NCI-H1930 (cell line): ENCODE measurements at places on chromosomes 1 and 21.

DNA sequence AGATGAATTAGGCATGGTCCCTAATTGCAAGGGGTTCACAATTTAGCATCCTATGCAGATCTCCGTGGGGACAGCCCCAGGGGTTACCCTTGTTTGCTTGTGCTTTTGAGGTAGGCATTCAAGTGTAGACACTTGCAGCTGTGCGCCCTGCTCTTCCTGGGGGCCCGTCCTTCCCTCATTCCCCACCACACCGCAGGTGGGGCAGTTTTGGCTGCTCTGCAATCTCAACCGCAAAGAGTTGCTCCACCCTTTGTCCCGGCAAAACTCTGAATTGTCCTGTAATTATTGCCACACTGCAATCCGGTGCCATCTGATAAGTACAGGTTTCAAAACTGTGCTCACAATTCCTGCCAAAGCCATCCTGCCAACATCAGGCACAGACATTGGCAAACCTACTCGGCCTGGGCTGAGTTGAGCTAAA is 65.4 kb upstream of the LYST start:
- no peak for DNase-seq

- no peak for DNase-seq
Observed at GRCh38 chr21:33231526-33231925, 1.8 kb downstream of the IFNAR2 start.

DNA sequence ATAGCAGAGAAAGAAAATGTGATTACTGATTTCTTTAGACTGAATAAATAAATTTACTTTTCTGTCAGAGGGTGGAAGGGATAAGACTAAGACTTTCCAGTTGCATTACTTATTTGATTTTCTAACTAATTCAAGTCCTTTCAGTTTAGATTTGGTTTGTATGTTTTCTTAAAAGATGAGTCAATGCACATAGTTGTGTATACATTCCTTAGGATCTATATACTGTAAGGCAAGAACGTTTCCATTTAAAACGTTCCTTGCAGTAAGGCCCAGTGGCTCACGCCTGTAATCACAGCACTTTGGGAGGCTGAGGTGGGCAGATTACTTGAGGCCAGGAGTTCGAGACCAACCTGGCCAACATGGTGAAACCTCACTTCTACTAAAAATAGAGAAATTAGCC is 14.5 kb upstream of the SERTAD4 start:
- DNase-seq: no peak

DNA sequence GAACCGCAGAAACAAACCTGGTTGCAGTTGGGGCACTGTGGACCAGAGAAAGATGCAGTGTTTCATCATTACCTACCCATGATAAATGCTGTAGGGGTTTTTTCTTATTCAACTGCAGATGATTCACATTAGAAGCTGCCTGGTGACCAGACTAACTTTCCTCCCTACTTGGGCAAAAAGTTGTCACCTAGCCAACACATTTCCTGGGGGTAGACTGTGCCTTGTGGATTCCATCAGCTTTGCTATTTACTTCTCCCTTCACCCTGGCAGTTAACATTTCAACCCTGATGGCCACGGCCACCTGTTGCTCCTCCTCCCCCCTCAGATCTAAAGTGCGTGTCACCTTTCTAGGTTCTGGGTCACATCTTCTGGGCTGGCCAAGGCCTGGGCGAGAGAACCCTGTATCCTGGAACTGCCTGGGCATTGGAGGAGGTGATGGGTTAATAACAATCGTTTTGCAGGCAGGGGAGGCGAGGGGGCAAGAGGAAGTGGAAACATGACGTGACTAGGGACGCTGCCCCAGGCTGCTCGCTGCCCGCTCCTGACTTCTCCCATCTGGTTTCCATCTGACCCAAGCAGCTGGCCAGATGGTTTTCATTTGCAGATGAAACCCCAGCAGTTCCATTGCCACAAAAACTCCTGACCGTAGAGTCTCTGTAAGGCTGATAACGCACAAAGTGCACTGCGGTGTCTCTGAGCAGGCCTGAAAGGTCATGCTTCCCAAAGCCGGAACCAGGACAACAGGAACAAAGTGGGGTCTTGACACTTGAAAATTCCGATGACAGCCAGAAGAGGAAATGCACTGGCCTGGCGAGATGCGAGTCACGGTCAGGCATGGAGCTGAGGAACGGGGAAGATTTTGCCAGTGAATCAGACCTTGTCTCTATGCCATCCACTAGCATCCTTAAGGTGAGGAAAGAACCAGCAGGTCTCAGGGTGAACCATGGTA is 36.6 kb downstream of the CAPZB start:
- no peak for DNase-seq

GRCh38 chr1:53735681-53736080 is 3.3 kb downstream of the GLIS1 start:
- DNase-seq: no peak

- DNase-seq: no peak
Observed at GRCh38 chr1:146001709-146002108, 5.3 kb upstream of the TXNIP start.

DNA sequence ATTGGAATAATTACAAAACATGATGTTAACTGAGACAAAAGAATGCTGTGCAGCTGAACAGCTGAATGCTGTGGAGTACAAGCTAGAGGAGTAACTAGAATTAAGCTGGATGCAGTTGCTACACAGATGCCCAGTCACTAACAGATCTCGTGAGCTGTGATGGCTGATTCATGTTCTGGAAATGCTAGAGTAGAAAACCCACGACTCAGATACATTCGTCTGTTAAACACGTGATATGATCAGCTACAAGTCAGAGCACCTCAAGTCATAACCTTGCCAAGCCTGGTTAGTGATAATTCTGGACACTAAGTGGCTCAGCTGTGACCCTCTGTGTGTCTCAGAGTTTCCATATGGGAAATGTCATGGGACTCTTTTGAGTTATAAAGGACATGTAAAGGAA is 89.7 kb upstream of the ESRRG start:
- DNase-seq: no peak

- no peak for DNase-seq
Observed at GRCh38 chr1:228976316-228976715, 241.0 kb downstream of the RHOU start.

- no peak for DNase-seq
Observed at GRCh38 chr1:226397955-226398636, 9.8 kb downstream of the PARP1 start.

DNA sequence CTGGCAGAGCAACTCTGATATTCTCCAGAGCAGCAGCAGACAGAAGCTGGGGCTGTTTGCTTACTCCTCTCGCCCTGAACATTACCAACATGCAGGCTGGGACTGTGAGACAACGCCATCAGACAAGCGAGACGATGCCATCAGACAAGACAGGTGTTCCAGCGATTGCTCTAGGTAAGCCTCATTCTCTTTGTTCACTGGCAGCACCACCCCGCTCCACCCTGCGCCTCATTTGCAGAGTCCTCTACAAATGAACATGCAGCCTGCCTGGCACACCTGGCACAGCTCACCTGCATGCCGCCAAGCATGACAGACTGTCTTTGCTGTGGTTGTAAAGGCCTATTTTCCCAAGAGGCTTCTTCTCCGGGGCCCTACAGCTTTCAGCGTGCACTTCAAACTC is 346.2 kb downstream of the SMYD3 start:
- DNase-seq: no peak

DNA sequence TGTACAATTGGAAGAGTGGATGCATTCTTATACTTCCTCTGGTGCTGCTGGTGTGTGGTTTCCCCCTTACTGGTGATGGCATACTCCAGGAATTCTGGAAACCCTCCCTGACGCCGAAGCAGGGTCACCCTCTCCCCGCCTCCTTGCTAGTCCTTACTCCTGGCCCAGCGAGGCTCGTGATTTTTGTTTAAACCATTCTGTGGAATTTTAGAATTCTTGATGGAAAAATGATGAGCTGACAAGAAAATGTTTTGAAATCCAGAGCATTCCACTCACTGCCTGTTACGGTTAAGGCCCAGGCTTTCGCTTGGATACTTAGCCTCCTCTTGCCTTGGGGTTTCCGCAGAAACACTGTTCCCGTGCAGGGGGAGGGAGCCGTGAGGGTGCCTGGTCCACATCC is 41.1 kb downstream of the IL6R start:
- DNase-seq: no peak

DNA sequence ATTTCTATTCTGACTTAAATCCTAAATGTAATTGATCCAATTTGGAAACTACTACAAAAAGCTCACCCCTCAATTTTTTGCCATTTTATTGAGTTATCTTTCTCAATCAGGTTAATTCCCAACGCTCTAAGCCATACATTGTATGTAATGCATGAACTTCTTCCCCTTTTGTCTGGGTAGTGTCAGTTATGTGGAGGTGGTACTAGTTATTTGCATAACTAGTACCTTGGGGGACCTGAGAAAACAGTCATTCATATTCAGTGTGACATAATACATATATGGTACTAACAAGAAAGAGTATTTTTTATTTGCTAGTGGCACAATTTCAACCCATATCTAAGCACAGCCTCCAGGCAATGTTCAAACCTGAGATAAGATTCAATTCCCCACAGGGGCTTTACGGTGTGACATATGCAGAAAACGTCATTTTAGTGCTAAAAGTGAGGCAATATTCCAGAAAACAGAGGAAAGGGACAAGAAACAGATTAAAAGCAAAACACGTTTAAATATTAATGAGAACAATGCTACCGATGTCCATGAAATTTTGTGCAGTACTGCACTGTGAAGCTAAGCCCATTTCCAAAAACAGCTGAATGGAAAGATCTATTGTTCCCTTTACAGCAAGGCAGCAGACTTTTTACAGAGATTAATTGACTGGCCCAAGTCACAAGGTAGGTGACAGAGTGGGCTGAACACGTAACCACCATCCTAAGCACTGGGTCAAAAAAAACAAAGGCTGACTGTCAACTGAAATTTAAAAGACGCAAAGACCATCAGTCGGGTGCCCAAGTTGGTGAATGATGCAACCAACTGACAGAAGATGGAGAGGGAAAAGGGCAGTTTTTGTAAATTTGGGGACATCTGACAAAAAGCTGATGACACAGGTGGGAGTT is 1.4 kb downstream of the HLCS start:
- no peak for DNase-seq

- no peak for DNase-seq
Observed at GRCh38 chr1:94319319-94320102, 82.1 kb upstream of the ARHGAP29 start.

- DNase-seq: no peak
Observed at GRCh38 chr1:107626073-107626796, 338.7 kb downstream of the VAV3 start.

- no peak for DNase-seq
Observed at GRCh38 chr1:22612671-22613571, 23.5 kb upstream of the C1QA start.
